ENCODE measurements at places on chromosomes 1 and 21.
A peak's percentile ranks its signal among the peaks of the same experiment; 100 is the strongest.

GRCh38 chr1:93190432-93190831 is 9.9 kb downstream of the CCDC18 start:
- no peak for DNase-seq

GRCh38 chr1:95230768-95231191 is 3.2 kb upstream of the RWDD3 start:
- DNase-seq: no peak

DNA sequence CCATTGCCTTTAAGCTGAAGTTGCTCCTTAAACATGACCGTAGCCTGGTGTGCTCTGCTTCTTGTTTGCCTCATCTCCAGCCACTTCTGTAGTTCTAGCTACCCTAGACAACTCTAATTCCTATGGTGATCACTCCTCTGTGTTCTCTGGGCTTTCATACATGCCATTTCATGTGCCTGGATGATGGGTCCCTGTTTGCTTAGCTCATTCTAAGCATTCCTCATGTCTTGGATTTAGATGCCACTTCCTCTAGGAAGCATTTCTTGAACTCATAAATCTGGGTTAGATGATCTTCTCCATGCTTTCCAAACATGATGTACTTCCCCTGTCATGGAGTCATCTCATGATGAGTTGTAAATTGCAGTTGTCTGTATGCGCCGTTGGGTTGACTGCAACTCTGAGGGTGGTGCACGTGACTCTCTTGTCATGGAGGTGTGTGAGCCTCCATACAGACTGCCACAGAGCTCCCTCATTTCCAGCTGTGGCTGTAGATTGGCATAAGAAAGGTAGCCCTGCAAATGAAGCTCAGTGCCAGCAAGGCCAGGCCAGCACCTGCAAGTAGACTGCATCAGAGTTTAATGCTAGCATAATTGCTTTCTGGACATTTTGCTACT is 77.2 kb downstream of the LAMC1 start:
- no peak for DNase-seq

GRCh38 chr21:41133874-41134522 is 34.0 kb upstream of the BACE2 start:
- DNase-seq: no peak

- DNase-seq: no peak
Observed at GRCh38 chr1:7339953-7340352, 431.1 kb upstream of the VAMP3 start.

DNA sequence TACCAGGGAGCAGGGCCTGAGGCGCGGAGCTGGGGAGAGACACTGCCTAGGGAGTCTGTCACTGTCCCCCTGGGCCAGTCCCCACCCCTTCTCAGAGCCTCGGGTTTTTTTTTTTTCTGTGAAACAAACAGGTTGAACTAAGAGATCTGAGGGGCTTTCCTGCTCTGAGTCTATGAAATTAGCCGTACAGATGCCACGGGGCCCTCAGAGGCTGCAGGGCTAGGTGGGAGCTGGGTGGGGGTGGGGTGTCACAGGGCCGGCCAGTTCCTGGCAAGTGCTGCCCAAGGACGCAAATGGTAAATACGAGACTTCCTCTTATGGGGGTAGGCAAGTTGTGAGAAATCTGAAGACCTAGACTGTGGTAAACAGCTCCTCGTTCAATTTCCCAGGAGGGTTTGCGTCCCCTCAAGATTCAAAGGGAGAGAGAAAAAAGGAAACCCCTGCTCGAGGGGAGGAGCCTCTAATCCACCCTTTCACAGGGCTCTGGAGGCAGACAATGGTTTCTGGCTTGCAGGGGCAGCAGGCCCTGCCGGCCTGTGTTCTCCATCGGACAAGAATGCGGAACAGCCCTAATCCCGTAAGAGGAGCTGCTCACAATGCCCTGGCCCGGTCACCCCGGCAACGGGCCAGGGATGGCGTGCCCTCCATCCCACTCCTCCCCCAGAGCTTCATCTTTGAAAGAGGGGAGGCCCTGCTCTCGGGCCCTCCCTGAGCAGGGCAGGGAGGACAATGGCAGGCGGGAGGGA is 7.8 kb downstream of the NUAK2 start:
- no peak for DNase-seq

DNA sequence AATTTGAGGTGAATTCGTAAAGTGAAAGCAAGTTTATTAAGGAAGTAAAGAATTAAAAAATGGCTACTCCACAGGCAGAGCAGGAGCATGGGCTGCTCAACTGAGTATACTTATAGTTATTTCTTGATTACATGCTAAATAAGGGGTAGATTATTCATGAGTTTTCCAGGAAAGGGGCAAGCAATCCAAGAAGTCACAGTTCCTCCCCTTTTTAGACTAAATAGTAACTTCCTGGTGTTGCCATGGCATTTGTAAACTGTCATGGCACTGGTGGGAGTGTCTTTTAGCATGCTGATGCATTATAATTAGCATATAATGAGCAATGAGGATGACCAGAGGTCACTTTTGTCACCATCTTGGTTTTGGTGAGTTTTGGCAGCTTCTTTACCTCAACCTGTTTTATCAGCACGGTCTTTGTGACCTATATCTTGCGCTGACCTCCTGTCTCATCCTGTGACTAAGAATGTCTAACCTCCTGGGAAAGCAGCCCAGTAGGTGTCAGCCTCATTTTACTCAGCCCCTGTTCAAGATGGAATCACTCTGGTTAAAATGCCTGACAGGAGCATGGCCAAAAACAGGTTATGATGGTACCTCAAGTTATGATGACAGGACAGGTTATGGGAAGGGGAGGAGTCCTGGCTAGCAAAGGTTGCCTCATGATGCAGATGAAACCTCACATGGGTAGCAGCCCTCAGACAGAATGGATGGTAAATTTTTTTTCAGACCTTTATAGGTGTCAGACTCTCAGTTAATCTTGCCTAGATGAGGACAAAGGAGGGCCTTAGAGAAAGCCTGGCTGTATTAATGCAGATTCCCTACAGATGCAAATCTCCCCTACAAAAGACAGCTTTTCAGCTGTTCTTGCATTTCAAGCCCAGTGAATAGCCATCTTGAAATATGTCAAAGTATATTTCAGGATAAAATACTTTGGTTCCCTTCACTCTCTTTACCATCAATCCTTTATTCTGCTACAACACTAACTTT is 49.7 kb downstream of the SIPA1L2 start:
- no peak for DNase-seq

DNA sequence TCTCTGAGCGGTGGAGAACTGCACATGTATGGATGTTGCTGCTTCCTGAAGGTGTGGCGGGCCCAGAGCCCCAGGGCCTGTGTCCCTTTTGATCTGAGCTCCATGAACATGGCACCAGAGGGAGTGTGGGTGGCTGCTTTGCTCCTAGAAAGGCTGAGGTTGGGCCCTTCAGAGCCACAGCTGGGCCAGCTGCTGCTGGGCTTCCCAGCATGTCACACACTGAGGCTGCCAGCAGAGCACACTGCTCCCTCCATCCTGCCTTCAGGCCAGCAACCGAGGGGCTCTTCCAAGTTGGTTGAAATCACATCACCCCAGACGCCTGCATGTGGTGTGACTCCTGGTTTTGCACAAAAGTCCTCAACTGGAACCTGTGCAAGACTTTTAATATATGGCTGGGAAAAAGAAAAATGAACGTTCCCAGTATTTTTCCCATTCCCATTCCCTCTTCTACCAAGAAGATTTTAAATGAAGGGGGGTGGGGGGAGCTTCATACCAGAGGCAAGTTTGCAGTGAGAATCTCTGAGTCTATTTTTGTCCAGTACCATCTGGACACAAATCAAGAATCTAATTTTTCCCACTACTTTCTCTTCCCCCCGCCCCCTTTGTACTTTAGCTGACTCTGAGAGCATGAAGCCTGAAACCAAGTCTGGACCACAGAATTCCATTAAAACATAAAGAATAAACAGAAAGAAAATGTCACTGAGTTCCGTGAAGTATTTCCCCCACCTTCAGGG is 26.2 kb upstream of the NGF start:
- DNase-seq: no peak

DNA sequence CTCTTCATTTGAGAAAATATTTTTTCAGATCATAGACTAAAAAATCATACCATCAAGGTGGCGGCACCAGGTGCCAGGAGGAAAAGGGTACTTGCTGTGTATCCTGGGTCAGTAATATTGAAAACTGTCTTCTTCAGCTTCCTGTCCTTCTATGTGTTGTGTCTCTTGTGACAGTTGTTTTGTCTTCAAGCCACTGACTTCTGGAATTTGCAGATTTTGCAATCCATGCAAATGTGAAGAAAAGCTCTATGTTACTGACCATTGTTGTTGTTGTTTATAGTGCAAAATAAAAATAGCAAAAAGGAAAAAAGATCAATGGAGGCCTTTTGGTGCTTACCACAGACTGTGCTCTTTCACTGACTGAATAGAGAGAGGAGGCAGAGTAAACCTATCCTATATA is 83.2 kb upstream of the RHOU start:
- DNase-seq: no peak

DNA sequence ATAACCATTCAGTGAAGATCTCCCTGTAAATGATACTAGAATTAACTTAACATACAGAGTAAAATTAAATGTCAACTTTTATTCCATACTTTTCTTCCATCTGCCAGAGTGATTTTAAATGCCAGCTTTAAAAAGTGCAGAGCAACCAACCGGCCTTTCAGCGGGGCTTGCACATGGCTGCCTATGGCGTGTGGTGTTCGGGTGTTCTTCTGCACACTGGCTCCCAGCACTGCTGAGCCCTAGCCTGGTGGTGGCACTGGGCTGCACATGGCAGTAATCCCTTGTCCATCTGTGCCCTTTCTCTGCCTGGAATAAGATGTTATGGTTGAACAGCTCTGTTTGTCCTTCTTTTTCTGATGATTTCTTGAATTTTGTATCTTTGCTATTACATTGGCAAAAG is 156.3 kb downstream of the SNX7 start:
- DNase-seq: no peak

DNA sequence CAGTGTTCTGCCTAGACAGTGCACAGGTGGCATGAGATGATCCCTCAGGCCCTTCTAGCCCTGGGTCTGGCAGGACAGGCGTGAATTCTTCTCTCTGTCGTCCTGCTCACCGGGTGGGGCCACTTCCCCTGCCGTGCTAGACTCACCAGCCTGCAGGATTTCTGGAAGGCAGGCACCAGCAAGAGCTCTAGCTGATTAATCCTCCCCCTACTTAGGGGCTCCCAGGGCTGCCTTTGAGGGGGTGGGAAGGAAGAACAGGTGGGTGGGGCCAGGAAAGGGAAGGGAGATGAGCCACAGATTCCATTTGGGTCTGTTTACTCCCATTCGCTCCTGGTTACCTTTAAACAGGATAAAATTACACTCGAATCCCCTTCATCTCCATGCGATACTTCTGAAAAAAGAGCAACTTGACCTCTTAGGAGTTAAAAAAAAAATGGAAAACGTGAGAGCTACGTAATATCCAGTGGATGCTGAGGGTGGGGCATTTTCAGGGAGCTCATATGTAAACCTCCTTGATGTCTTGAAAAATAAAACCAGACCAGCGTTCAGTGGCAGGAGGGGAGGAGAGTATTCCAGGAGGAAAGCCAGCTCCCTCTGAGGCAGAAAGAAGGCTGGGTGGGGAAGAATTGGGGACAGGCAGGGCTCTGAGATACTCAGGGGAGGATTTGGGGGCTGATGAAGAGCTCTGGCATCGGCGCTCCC is 665.5 kb downstream of the PTPRU start:
- no peak for DNase-seq

- DNase-seq: no peak
Observed at GRCh38 chr1:8653878-8654277, 163.6 kb downstream of the RERE start.

- DNase-seq: no peak
Observed at GRCh38 chr1:108861566-108861965, 4.7 kb upstream of the AKNAD1 start.

GRCh38 chr1:23795676-23796465 is 4.7 kb downstream of the GALE start:
- DNase-seq: no peak

GRCh38 chr1:107318932-107319331 is 178.1 kb downstream of the NTNG1 start:
- DNase-seq: no peak

GRCh38 chr1:234617131-234617985 is 7.4 kb upstream of the IRF2BP2 start:
- DNase-seq: no peak

DNA sequence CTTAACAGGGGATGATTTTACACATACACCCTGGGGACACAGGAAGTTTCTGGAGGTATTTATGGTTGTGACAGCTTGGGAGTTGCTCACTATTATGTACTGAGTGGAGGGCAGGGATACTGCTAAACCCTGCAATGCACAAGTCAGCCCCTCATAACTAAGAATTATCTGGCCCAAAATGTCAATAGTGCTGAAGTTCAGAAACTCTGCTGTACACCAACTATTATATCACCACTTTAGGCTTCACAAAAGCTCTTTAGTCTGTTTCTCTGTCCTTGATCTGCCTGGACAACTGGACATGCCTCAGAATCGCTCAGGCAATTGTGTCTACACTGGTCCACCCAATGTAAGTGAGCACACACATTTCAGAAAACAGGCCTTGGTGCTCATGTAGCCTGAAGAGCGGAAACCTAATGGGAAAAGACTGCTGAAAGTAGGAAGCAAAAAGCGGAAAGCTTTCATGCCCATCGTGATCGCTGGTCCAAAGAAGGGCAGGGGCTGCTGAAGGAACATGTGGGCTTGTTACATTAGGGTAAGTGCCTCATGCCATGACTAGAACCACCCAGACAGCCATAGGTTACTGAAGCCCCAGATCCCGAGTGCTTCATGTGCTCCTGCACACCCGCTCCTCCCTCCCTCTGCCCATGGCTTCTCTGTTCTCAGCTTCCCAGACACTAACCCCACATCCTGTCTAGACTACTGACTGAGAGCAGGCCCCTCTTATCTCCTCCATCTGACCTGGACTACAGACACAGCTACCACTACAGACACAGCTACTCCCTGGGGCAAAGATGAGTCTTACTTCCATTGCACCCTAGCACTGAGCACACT is 73.5 kb downstream of the LRIG2 start:
- peak; percentile 14 for DNase-seq

DNA sequence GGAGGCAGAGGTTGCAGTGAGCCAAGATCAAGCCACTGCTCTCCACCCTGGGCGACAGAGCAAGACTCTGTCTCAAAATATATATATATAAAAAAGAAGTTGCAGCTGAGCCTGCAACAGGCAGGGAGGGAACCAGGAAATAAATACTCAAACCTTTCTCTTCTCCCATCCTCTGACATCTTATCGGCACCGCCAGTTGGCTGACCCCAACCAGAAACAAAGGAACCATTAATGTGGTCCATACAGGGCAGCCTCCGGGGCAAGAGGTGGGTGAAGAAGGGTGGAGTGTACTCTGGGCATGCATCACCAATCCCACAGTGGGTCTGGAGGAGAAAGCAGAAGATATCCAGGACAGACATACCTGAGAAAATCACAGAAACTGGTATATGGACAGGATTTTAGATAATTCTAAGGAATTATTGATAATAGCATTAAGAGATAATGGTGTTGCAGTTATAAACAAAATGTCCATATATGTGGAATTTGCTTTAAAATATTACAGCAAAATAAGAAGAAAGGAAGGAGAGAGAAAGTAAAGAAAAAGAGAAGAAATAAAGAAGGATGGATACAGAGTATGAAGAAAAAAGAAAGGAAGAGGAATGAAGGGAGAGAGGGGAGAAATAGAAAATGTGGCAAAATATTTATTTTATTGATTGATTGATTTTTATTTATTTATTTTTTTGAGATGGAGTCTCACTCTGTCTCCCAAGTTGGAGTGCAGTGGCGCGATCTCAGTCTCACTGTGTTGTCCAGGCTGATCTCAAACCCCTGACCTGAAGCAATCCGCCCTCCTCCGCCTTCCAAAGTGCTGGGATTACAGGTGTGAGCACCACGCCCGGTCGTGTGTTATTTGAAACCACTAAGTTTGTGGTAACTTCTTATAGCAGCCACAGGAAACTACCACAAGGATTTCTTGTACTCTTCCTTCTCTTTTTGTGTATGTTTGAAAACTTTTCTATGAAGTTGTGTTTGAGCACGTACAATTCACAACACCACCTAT is 4.1 kb upstream of the PTAFR start:
- DNase-seq: no peak

GRCh38 chr1:199701726-199702125 is 325.8 kb upstream of the NR5A2 start:
- DNase-seq: no peak
